SHP77 (cell line): ENCODE measurements at places on chromosomes 2 and 18.

GRCh38 chr2:199742884-199743283, 108.1 kb downstream of the FTCDNL1 start:
- no peak for DNase-seq

DNA sequence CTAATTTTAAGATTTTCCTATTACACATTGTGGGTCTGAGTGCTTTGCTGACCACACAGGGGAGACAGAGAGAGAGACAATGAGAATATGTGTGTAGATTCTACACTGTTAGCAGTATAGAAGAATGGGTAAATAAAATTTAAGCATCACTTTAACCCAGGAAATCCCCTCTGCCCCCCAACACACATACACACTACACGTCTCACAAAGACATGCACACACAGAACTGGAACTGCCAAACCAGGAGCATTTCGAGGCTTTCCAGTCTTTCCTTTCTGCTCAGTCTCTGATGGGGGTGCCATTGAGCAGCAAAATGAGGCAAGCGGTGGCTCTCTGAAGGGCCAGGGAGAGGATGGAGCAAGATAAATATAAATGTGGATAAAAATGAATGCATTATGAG, 2.5 kb downstream of the MERTK start:
- peak; percentile 44 for DNase-seq

DNA sequence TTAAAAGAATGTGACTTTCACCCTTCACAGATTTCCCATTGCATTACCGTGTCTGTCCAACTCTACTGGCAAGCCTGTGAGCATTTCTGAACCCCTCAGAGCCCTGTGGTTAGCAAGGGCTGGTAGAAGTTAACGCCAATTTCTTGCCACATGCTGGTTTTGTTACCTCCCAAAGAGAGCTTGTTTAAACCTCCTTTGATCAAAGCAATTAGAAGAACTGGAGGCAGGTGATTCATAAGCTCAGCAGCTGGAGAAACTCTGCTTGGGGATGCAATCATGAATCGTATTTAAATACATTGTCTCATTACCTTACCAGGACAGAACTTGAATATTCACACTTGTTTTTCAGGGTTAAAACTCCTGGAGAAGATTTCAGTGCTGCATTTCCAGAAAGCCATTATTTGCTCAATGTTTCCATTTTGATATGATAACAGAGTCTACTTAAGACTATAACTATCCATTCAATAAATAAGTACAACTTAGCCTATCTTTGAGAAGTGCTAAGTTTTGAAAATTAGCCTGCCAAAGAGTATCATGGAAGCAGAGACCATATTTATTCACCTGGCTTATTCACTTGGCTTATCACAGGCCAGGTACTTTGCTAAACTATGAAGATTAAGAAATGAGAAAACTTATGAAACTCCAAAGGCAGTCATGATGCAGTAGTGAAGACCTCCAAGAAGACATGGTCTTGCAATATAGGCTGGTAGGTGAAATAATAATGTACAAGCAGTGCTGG, 292.8 kb downstream of the INSIG2 start:
- no peak for DNase-seq

GRCh38 chr2:31277621-31278020, 43.7 kb downstream of the EHD3 start:
- DNase-seq, result no peak

- no peak for DNase-seq
Measured at GRCh38 chr2:102749938-102750337, 11.9 kb upstream of the TMEM182 start.

- peak; percentile 49 for DNase-seq
Measured at GRCh38 chr2:234981197-234982095, 29.6 kb downstream of the SH3BP4 start.

GRCh38 chr2:67997903-67998302, 64.9 kb downstream of the C1D start:
- DNase-seq, result no peak

GRCh38 chr2:174337337-174338146, 2.8 kb downstream of the SP9 start:
- DNase-seq, result peak; percentile 43

DNA sequence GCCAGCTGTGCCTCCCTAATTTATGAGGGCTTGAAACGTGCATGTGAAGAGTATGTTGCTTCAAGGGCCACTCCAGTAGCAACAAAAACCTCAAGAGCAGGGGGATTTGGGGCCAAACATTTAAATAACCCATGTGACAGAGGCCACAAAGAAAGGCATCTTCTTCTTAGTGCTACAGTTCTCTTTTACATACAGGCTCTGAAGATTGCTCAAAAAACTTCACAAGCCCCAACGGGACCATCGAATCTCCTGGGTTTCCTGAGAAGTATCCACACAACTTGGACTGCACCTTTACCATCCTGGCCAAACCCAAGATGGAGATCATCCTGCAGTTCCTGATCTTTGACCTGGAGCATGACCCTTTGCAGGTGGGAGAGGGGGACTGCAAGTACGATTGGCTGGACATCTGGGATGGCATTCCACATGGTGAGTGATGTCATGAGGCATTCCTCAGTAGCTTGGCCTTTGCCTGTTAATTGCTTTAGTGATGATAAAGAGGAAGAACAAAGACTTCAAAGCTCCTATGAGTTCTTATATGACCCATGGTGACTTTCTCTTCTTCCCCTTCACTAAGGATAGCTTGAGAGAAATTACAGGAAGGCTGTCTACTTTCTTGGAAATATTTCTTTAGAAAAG, 40.1 kb downstream of the NRP2 start:
- no peak for DNase-seq

GRCh38 chr18:6871566-6871965, 142.1 kb downstream of the ARHGAP28 start:
- DNase-seq, result no peak

DNA sequence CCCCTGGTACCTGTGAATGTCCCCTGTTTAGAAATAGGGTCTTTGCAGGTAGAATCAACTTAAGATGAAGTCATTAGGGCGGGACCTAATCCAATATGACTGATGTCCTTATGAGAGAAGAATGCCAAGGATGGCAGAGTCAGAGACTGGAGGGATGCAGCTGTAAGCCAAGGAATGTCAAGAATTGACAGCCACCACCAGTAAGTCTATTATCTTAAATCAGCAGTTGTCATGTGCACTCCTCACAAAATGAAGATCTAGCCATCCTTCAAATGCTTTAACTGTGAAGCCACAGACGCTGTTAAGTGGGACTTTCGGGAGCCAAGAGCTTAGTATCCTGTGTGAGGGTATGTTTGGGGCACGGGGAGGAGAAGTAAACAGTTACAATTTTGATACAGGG, 83.2 kb downstream of the ITGA4 start:
- DNase-seq, result no peak

DNA sequence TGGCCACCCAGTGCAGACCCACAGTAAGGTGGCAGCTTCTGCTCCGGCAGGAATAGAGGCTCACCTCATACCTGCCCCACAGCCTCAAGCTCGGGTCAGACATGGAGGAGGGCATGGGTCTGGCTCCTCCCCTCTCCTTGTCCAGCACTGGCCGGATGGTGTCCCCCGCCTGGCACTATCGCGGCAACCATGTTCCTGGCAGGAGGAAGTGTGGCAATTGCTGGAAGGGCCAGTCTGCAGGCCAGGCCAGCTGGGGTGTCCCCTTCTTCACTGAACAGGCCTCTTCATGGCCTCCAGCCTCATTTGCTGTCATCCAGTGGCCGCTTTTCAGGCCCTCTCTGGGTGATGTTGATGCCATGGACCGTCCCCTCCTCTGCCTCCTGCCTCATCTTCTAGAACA, 41.4 kb upstream of the SMAD7 start:
- no peak for DNase-seq

DNA sequence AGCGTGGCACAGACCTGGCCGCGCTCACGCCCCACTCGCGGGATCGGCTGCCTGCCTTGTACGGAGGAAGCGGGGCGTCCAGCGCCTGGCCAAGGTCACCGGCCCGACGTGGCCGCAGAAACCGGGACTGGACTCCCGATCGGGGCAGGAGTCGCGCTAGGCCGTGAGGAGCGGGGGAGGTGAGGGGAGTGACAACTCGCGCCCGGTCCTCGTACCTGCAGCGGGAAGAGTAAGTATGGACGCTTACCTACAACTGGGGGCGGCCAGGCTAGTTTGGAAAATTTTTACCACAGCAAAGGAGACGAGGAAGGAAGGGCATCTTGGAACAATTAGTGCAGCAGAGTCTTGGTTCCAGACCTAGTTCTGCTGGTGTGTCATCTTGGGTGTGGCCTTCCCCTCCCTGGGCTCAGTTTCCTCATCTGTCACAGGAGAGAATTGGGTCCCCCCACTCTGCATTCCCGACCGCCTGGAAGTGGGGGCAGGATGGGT, 693 bp downstream of the UBE2F start:
- no peak for DNase-seq

DNA sequence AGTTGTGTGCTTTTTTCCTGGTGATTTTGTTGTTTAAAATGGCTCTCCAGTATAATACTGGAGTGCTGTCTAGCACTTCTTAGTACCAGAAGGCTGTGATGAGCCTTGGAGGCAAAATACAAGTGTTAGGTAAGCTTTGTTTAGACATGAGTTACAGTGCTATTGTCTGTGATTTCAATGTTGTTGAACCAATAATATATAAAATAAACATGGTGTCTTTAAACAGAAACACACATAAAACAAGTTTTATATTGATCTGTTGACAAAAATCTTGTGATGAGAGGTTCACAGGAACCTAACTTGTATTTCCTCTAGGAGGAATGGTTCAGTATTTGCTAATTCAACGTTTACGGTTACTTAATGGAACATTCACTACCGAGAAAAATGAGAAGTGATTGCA, 5.0 kb upstream of the FAM171B start:
- no peak for DNase-seq

GRCh38 chr18:2348003-2348402, 223.3 kb downstream of the METTL4 start:
- no peak for DNase-seq

DNA sequence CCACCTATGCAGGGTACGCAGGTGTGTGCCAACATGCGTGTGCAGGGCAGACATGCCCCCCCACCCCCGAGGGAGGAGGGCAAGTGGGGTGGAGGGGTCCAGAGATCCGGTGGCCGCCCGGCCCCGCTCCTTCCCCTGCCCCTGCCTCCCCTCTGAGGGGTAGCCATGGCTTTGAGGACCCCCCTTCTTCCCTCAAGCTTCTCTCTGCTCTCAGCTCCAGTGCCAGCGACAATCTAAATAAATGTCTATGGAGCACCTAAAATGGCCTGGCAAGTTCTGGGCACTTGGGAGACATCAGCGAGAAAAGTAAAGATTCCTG, 91.9 kb downstream of the ZFP36L2 start:
- no peak for DNase-seq

DNA sequence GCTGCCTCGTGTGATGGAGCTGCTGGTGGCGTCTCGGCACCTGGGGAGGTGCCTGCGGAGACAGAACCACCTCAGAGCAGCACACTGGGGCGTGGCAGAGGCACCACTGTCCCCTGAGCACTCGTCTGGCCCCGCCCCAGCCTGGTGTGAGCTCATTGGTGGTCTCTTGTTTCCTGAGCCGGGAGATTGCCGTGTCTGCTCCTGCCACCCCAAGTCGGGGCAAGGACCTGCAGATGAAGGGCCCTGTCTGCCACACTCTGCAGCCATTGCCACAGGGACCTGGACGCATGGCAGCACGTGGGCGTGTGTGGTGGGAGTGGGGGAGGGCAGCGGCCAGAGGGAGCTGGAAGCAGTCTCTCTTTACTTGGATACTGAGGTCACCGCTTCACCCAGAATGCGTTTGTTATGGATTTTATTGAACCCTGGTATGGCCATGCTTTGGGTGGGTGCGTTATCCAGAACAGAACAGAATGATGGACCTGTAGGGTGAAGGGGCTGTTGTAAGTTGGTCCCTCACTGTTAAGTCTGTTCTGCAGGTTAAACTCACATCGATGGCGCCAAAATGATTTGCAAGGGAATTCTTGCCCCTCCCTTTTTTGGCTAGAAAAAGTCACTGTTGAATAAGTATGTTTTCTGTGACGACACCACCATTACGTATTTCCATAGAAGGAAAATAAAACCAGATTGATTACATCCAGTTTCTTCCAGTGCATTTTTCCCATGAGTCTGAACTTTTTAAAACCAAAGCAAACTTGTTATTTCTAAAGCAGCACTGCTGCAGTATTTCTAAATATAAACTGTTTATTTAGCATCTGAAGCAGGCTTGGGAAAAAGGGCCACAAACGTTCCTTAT, 92.0 kb downstream of the USP40 start:
- no peak for DNase-seq

GRCh38 chr18:79092874-79093273, 23.7 kb downstream of the ATP9B start:
- no peak for DNase-seq

DNA sequence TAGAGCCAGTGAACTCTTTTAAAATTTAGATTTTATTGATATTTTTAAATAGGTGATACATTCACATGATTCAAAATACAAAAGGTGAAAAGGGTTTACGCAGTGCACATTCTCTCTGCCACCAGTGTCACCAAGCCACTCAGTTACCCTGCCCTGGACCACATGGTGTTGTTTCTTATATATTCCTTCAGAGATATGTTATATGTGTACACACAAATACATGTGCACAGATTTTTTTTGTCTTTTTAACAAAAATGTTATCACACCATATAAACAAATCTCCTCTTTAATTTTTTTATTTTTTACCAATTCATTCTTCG, 26.2 kb downstream of the SERPINB4 start:
- no peak for DNase-seq

DNA sequence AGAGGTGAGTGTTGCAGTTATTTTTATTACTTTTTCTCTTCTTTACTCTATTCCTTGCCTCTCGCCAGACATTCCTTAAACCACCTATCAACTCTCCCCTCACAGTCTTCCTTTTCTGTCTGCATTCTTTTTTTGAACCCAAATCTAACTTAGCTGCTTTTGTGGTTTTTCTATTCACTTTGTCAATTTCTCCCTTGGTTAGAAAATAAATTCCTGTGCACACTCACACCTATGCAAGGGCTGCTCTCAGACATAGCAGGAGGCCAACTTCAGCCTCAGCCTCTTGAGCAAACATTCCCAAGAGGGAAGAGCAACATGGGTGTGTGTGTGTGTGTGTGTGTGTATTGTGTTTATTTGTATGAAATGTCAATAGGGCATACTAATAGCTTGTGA, 808.6 kb downstream of the RNF144A start:
- no peak for DNase-seq

DNA sequence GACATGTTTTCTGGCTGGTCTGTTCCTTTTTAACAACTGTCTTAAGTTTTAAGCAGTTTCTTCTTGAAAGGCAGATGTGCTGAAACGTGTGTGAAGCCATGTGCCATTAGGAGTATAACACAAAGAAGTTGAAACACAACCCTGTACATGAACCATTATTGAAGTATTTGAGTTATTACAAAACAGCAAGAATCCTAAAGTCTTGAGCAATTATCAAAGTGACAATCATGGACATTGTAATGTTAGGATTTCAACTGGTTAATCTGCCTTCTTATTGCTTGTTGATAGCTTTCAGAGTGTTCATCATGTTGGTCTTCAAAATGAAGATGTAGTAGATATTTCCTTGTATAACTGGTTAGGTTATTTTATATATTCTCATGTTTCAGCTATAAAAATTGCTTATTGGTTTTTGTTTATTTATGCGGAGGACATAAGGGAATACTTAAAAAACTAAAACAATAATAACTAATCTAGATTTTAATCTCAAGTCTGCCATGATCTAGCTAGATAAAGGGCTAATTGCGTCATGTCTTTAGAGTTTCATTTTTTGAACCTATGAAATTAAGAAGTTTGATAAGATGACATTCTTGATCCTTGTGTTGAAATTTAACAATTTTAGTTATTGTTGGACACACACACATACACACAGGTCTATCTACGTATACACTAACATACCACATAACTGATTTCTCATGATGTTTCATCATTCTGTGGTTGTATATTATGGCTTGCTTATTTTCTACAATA, 21.1 kb downstream of the PPP1R1C start:
- DNase-seq, result no peak
